ENCODE measurements at places on chromosomes 11 and 22.

DNA sequence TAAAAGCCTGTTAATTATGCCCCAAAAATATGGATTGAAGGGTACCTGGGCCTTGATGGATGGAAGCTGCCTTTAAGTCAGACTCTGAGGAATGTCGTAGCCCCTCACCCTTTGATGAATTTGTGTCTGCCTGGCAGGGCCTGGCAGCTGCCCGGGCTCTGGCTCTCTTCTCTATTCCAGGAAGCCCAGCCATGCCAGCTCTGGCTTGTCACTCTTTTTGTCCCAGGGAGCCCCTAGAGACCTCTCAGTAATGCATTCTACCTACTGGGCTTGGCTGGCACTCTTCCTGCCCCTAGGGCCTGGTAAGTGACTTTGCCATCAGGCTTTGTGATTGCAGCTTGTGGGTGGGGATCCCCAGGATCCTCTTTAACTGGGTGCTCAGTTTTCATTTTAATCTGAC is 103.8 kb downstream of the GRIK4 start:
- no peak for DNase-seq

DNA sequence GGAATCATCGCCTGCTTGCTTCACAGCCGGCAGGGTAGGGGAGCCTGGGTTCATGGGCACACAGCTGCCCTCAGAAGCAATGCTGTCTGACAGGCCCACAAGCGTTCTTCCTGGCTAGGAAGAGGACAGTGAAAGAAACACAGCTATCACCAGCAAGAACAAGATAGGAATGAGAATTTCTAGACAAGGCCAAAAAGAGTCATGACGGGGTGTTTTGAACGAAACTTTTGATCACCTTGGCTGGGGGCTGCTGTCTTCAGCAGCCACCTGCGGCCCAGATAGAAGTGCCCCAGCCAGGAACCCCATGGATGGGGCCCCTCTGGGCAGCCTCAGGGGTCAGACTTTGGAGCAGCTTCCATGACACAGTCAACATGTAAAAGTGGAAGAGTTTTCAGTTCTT is 41.8 kb downstream of the GAB4 start:
- no peak for DNase-seq

DNA sequence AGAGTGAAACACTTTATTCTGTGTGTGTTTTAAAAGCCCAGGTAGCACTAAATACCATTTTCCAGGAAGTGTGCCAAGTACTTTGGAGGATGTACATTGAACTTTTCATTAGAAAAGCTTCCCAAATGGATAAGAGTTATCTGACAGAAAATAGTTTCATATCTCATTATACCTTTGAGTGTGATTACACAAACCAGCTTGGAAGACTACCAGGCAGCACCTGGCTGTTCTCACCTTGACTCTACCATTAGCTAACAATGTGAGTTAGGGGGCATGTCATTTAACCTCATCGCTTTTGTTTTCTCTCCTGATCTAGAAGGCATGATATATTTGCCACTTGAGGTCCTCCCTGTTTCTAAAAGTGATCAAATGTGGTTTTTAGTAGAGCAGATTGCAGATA is 50.2 kb downstream of the GRM5 start:
- no peak for DNase-seq

DNA sequence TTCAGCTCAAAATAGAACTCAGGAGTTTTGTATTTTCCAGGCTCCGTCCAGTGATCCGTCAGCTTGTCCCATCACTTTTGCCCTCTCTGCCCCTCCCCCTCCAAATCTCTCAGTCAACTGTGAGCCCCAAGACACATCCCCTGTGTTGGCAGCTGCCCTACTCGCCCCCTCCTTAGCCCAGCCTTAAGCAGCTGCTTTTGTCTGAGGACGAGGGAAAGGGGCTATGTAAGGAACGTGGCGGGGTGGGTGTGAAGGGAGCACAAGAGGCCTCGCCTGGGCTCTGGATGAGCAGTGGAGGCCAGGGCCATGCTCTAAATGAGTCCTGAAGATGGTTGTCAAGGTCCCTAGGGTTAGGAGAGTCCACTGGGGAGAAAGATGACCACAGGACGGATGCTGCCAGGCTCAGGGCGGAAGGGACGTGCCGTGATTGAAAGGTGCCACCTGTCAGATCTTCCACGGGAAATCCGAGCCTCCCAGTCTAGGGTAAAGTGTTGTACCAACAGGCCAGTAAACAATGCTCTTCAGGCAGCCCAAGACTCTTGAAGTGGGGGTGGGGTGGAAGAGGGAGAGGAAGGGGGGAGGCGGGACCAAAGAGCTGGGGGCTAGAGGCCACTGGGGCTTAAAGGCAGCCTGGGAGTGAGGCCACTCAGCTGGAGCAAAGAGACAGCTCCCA is at the start of gene SMTNL1:
Gene SMTNL1 (plus strand): TSS at position 649 of the 673 bp plus-strand sequence. CDS start 5,048 bp downstream, outside the sequence.
- no peak for DNase-seq

DNA sequence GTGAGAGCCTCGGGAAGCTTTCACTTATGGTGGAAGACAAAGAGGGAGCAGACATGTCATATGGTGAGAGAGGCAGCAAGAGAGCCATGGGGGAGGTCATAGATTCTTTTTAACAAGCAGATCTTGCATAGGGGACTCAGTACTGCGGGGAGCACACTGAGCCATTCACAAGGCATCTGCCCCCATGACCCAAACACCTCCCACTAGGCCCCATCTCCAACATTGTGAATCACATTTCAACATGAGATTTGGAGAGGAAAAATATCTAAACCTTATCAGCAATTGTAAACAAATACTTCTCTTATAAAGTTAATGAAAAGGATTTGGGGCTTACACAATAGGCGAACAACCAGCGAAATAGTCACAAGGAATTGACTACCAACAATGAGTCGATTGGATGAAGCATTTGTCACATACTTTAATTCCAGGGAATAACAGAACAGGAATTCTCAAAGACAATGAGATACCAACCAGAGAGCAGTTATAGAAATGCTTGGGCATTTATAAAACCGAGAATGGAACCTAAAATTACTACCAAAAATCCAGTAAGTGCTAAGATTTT is 7.3 kb downstream of the DDI1 start:
- DNase-seq: no peak

DNA sequence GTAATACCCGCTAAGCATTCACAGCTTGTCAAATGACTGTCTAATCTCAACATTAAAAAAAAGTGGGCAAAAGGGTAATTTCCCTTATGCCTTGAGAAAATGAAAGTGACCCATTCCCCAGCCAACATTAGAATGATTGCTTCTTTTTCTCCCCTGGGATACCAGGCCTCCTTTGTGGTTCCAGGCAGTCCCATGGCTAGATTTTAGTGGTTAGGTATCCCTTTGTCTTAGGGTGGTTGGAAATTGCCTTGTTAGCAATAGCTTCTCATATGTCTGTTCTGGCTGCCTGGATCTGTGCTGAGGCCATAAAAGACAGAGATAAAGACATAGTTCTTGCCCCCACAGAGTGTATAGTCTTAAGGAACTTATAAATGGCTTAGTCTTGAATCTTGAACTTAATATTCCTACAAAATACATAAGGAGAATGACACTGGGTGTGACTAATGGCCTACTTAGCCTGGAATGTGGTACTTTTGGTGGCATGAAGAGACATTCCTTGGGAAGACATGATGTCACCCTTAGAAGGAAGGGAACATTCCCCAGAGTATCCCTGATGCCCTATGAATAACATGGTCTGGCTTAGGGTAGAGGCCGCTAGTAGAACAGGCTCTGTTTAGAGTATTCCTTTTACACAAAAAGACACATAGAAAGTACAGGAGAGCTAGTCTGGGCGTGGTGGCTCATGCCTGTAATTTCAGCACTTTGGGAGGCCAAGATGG is 90.3 kb downstream of the ZBTB16 start:
- no peak for DNase-seq

- DNase-seq: peak; percentile 66
Observed at GRCh38 chr22:36160499-36160942, at the start of gene APOL3. Gene APOL3 (minus strand): TSS chr22:36160755. CDS start chr22:36149055, 11,700 bp downstream.

DNA sequence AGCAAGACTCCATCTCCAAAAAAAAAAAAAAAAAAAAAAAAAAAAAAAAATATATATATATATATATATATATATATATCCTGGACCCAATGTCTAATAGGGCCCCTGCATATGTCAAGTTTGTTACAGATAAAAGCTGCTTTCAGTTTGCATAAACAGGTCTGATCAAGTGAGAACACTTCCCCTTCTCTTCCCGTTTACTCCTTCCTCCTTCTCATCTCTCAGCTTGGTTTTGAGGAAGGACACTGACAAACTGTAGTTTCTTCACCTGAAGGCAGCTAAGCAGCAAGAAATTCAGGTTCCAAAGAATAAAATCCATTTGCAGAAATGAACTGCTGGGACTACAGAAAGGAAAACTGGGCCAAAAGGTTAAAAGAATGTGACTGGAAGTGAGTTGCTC is 11.7 kb downstream of the THOC5 start:
- no peak for DNase-seq

DNA sequence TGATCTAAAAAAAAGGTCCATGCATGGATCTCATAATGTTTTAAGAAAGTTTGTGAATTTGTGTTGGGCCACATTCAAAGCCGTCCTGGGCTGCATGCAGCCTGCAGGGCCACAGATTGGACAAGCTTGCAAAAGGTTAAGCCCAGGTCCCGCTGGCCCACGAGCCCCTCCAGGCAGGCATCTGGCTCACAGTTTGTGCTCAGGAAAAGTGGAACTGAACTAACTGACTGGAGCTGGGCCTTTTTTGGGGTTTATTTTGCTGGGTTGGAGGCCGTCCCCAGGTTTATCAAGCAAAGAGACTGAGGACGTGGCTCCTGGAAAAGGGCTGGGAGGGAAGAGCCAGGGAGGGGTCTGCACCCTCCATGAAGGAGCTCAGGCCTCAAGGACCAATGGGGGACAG is 32.1 kb upstream of the BAIAP2L2 start:
- no peak for DNase-seq

DNA sequence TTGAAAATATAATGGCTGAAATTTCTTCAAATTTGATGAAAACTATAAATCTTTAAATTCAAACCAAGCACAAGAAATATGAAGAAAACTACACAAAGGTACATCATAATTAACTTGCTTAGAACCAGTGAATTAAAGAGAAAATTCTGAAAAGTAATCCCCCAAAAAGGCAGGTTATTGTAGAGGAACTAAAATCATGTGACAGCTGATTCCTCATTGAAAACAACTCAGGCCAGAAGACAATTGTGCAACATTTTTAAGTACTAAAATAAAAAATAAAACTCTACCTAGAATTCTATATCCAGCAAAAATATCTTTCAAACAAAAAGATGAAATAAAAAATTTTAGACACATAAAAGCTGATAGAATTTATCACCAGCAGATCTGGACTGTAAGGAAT is 90.3 kb downstream of the SOX6 start:
- no peak for DNase-seq

DNA sequence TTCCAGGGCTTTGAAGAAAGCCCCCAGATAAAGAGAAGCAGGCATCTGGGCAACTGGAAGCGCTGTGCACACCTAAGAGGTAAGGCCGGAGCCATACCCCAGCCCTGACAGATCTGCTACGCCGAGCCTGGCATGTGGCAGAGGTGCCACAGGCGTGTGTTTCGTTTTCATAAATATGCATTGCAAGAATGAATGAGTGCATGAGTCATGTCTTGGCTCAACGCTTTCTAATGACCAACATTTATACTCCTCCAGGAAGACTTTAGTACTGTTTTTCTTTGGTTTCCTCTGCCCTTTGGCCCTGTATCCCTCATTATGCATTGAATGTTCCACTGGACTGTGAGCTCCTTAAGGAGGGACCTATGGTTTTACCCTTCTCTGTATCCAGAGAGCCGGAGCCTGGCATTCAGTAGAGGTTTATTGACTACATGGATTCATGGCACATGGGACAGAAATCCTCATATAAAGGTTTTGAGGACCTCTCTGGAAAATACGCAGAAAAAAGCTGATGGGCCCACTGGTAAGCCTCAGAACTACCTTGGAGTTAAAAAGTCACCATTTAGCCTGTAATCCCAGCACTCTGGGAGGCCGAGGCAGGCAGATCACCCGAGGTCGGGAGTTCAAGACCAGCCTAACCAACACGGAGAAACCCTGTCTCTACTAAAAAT is 38.9 kb upstream of the CSNK2A3 start:
- DNase-seq: no peak

DNA sequence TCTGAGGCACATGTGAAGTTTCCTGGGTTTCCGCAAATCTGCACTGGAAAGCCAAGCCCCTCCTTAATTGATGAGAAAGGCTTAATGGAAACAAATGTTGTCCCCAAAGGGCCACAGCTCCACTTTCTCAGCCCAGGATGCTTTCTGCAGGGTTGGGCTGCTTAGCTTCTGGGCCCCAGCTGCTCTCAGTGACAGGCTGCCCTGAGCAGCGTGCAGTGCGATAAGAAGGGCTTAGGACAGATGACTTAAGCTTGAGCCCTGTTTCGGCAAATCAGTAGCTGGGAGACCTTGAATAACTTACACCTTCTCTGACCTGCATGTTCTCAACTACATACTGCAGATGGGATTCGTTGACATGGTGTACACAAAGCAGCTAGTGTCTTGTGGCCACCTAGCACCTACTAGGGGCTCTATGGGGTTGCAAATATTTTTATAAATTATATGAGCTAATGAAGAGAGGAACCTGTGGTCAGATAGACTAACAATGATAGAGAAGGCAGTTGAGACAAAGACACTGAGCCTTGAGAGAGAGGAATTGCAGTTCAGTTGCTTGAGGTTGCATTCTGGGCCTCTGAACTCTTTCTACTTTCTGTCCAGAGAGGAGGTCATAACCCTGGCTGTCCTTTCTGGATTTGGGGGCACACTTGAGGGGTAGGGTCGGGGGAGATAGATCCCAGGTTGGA is 11.5 kb downstream of the STX3 start:
- no peak for DNase-seq

DNA sequence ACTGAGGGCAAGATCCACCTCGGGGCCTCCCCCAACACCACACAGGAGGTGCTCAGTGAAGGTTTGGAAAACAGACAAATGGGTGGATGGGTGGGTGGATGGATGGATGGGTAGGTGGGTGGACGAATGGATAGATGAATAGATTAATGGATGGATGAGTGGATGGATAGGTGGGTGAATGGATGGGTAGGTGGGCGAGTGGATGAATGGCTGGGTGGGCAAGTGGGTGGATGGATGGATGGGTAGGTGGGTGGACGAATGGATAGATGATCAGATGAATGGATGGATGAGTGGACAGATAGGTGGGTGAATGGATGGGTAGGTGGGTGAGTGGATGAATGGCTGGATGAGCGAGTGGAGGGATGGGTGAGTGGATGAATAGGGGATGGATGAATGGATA is 863 bp upstream of the PRR33 start:
- no peak for DNase-seq

DNA sequence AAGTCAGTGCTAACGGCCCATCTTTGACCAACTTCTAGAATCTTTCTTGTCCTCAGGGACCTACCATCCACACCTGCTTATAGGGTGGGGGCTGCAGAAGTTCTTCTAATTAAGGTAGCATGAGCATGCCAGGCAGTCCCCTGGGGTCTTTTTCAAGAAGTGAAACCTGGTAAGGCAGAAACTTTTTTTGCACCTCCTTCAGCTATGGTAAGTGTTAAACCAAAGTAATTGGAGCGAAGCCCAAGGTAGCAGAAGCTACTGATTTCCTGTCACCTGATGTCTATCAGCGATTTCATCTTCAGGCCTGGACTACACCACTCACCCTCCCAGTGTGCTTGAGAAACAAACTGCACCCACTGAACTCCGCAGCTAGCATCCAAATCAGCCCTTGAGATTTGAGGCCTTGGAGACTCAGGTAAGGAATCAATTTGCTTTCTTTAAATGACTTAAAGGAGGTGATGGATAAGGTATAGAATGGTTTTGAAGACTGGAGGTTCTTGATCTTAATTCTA is at the start of gene MS4A1:
Gene MS4A1 (plus strand): TSS at position 317 of the 512 bp plus-strand sequence. CDS start 6,528 bp downstream, outside the sequence.
- DNase-seq: no peak
